ENCODE measurements at places on chromosomes 12 and 14.

DNA sequence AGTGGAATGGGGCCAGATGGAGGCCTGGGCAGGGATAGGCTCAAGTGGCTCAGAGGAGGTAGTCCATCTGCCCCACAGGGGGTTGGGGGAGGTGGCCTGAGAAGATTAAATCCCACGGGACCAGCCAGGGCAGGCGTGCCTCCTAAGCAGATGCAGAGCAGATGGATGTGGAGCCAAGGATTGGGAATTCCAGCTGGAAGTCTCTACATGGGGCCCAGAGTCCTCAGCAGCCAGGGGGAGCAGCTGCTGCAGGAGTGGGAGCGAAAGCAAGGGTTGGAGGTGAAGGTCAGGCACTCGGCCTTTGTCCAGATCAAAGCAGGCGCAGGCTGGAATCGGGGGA is 42.4 kb upstream of the VRK1 start:
- DNase-seq = no peak

GRCh38 chr12:42779186-42779859 is 189.8 kb upstream of the PRICKLE1 start:
- no peak for DNase-seq

DNA sequence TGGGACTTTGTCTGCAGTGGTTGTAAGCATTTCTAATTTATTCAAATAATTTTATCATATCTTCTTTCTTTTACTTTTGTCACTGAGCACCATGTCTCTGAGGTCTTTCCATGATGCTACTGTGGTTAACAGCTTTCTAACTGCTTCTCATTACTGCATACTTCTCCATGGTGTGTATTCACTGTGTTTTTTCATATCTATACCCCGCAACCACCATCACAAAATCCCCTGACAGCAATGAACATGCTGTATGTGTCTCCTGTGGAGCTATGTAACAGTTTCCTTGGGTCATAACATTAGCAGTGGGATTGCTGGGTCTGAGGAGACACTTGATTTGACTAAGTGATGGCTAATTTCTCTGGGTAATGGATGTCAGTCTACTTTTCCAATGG is 29.2 kb upstream of the CHST11 start:
- DNase-seq = no peak

GRCh38 chr14:75213172-75213571 is 36.8 kb upstream of the TMED10 start:
- no peak for DNase-seq
